Endothelial cell (in vitro differentiated cells): ENCODE measurements at places on chromosomes 7 and 10.

- no peak for DNase-seq
Observed at GRCh38 chr10:78543749-78544362, 510.2 kb downstream of the RPS24 start.

GRCh38 chr10:116699471-116700150 is 42.8 kb downstream of the HSPA12A start:
- no peak for DNase-seq

- peak; percentile 81 for DNase-seq
Observed at GRCh38 chr10:11986593-11987216, 55.9 kb downstream of the UPF2 start.

DNA sequence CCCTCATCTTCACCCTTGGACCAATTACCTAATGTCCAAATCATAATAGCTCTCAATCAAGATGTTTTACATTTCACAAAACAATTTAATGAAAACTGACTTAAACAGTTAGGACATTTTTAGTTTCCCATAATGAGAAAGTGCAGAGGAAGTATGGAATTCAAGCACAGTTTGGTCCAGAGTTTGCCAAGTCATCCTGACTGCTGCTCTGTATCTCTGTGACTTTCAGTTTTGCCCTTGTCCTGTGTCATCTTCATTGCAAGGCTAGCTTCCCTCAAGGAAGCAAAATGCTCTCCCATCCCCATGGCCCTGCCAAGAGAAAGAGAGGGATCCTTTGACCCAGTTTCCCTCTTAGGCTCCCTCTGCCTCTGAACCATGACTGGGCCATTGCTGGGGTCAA is 7.9 kb upstream of the PLEKHS1 start:
- DNase-seq = no peak

DNA sequence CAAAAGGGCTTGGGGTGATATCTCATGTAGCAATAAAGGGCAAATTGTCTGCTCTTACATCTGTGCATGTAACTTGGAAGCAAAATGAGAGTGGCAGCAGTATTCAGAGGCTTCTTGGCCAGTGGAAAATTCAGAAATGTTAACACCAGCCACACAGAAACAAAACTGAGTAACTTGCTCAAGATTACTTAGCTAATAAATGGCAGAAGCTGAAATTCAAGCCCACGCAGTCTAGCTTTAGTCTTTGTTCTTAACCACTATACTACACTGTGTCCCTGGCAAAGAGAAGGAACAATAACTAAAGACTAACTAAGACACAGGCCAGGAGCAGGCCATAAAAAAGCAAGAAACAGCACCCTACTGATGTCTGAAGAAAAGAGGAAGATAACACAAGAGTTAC is 185.9 kb upstream of the ASAH2 start:
- no peak for DNase-seq

- DNase-seq = no peak
Observed at GRCh38 chr7:47940088-47941013, 7.9 kb downstream of the PKD1L1 start.

DNA sequence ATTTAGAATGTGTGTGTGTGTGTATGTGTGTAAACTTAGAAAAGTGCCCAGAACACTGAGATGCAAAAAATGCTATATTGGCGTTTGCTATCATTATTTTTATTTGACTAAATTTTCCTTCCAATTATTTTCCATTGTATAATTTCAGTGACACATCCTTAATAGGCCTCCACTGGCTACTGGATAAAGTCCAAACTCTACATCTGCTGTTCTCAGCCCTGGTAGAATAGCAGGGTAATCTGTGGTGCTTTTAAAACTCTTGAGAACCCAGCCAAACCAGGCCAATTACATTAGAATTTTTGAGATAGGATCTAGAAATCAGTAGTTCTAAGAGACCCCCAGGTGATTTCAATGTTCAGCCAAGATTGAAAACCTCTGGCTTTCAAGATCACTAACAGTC is 66.4 kb downstream of the ZNF503 start:
- no peak for DNase-seq

GRCh38 chr10:72790216-72790990 is 98.5 kb downstream of the MCU start:
- no peak for DNase-seq

DNA sequence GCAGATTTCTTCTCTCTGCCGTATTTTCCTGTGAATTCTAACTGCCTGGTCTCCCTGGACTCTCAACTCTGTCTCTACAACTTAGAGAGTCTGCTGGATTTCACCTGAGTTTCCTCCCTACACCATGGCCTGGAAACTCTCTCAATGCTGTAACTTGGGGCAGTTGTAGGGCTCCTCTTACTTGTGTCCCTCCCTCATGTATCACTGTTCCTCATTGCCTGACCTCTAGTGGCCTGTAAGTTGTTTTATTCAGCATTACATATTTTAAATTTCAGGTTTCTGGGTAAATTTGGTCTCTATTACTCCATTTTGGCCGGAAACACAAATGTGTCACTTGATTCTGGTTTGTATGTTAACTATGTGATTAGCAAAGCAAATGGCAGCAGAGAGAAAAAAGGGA is 70.9 kb downstream of the DYNC1I1 start:
- no peak for DNase-seq

DNA sequence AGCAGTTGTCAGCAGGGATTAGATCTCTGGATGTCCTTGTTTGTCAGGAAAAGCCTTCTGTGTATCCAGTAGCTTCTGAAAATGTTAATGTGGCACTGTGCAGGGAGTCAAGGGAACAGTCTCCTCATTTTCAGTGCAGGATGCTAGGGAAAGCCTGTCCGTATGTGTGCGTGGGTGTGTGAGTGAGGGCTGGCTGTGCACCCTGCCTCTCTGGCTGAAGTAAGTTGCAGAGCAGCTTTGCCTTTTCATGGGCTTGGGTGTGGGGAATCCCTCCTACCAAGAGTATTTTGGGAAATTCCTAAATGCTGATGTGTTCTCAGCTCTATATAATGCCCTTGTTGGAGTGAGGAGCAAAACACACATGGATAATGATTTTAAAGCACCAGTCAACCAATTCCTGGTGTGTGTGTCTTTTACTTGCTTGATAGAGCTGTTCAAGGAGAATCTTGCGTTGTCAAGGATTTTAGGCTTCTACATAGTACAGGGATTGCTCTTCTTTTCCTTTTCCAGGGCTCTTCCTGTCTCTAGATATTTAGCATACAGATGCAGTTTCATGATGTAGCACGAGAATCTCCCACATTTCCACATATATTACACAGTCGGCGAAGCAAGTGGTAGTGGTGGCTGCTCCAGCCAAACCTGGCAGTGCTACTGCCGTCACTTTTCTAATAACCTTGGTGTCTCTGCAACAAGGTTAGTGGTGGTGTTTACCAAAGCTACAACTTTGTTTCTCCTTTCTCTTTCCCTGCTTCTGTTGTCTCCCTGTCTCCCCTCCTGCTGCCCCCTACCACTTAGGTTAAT is 92.8 kb downstream of the MCU start:
- peak; percentile 50 for DNase-seq
